ENCODE measurements at places on chromosomes 1 and 21. TPM values are rescaled to one million over a fixed set of nuclear protein-coding genes. Genes with fewer than 3 reads are reported as not detected.

DNA sequence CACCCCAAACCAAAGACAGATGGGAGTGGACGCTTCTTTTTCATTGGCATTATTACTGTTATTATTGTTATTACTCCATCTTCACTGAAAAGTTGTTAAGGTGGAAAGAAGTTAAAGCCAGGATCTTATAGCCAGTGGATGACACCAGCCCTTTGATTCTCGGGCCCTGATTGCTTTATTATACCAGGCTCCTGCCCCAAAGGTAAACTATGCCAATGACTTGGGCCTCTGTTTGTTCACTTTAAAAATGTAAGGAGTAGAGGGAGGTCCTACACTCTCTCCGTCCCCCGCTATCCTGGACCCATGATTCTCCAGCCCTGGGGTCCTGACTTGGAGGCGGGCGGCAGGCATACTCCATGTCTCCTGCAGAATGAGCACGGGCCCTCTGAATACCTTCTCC, 106.8 kb downstream of the TOMM20 start:
- DNase-seq = peak; percentile 1
- no peaks in the 10 kb centered on the region for H3K27me3 ChIP-seq
- no peak overlapping the region for H3K4me3 ChIP-seq
- H3K36me3 ChIP-seq = no peaks in the 10 kb centered on the region

GRCh38 chr1:188769181-188769580, 1708.5 kb downstream of the BRINP3 start:
- H3K4me3 ChIP-seq = no peak overlapping the region
- H3K36me3 ChIP-seq = no peaks in the 10 kb centered on the region
- no peak overlapping the region for H3K27ac ChIP-seq
- no peaks in the 10 kb centered on the region for H3K27me3 ChIP-seq
- H3K4me1 ChIP-seq = no peaks in the 10 kb centered on the region

DNA sequence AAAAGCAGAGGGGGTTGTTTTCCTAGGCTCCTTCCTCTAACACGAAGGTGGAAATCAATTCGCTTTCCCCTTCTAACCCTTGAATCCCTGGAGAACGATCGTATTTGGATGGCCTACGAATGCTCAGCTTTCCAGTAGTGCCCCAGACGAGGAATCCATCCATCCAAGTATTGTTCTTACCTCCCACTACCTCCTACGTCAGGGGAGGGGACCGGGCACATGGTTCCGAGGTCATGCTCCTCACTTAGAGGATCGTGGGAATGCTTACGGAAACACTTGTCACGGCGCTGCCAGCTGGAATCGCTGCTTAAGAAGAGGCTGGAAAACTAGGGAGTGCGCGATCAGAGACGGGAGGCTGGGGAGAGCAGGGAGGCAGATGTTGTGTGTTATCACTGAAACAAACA, 47.4 kb downstream of the CAPZB start:
- H3K27me3 ChIP-seq = no peaks in the 10 kb centered on the region
- no peaks in the 10 kb centered on the region for H3K4me1 ChIP-seq
- no peak for DNase-seq

GRCh38 chr1:206011057-206011456, 7.9 kb upstream of the RAB7B start:
- no peak for DNase-seq
- no peaks in the 10 kb centered on the region for H3K27me3 ChIP-seq
- H3K36me3 ChIP-seq = no peaks in the 10 kb centered on the region
- H3K4me1 ChIP-seq = no peaks in the 10 kb centered on the region
- no peak overlapping the region for H3K27ac ChIP-seq
- no peak overlapping the region for H3K4me3 ChIP-seq

- H3K27ac ChIP-seq = no peak overlapping the region
- H3K36me3 ChIP-seq = no peaks in the 10 kb centered on the region
- no peak for DNase-seq
- H3K4me1 ChIP-seq = no peaks in the 10 kb centered on the region
- no peaks in the 10 kb centered on the region for H3K27me3 ChIP-seq
- no peak overlapping the region for H3K4me3 ChIP-seq
Observed at GRCh38 chr21:35197992-35198431, 148.9 kb upstream of the RUNX1 start.

GRCh38 chr1:209831615-209832014, 3.8 kb downstream of the UTP25 start:
- DNase-seq = no peak
- H3K27me3 ChIP-seq = no peaks in the 10 kb centered on the region
- peaks cover 12% of the 10 kb centered on the region for H3K4me1 ChIP-seq

- H3K4me3 ChIP-seq = no peak overlapping the region
- DNase-seq = no peak
- no peaks in the 10 kb centered on the region for H3K27me3 ChIP-seq
- no peaks in the 10 kb centered on the region for H3K36me3 ChIP-seq
Observed at GRCh38 chr1:112169517-112169916, 180.0 kb upstream of the KCND3 start.

GRCh38 chr1:172347416-172347815, 73.1 kb upstream of the C1orf105 start:
- no peak for DNase-seq
- H3K36me3 ChIP-seq = no peaks in the 10 kb centered on the region
- H3K4me3 ChIP-seq = no peak overlapping the region
- no peaks in the 10 kb centered on the region for H3K4me1 ChIP-seq
- H3K27ac ChIP-seq = no peak overlapping the region

SRP9 gene
- total RNA-seq = 67.9 TPM
